ENCODE measurements at places on chromosomes 5 and 9.

GRCh38 chr5:75373862-75374261, 36.8 kb downstream of the HMGCR start:
- DNase-seq = no peak

- no peak for DNase-seq
These were observed 28.4 kb downstream of the ZFP62 start for GRCh38 chr5:180832638-180833068.

DNA sequence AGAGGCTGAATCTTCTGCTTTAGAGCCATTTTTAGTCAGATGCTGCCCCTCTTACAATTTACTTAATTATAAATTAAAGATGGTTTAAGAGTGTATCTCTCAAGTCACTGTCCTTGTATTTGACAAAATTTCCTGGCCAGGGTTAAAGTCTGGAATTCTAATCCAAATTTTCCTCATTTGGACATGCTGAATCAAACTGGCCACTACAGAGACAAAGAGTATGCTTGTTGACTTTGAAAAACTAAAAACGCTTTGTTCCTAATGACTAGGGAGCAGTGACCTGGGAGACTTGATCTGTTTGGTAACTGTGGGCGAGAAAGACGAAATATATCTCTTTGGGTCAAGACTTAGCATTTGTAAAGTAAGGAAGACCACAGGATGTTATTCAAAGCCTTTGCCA, 303.2 kb downstream of the ZSWIM6 start:
- DNase-seq = no peak

- no peak for DNase-seq
These were observed 130.7 kb upstream of the LHFPL2 start for GRCh38 chr5:78779262-78779661.

- DNase-seq = peak; percentile 65
These were observed 133.2 kb downstream of the MTX3 start for GRCh38 chr5:79857714-79858409.

GRCh38 chr5:122790354-122791103, 15.6 kb downstream of the SNX2 start:
- no peak for DNase-seq

DNA sequence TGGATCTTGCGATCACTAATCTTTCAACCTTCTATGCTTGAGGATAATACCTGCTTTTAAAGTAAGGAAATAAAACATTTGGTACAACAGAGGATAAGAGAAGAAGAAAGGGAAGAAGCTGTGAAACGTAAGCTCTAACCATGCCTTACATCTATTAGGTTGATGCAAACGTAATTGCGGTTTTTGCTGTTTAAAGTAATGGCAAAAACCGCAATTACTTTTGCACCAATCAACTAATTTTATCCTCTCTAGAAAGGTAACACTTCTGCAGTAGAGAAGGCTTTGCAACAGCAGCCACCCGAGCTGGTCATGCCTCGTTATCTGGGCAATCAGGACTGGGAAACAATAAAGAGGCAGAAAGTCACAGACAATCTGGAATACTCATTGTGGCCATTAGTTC, 224.1 kb downstream of the MED10 start:
- DNase-seq = no peak
